ENCODE measurements at places on chromosomes 12 and 14.
A peak's percentile ranks its signal among the peaks of the same experiment; 100 is the strongest.

DNA sequence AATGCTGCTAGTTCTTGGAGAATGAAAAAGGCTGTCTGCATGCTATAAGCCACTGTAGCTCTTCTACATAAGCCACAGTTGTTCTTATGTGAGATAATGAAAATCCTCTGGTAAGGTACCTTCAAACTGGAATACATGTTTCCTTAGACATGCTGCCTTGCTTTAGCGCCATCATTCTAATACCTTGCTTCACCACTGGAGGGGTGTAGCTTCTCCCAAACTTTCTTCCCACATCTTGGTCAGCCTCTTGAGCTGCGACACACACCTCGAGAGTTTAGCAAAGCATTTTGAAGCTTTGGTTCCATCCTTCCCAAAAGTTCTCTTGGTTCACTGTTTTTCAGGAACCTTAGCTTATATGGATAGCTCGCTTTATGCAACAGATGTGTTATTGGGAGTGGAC, 69.5 kb downstream of the NKX2-1 start:
- no peak for ATAC-seq

- ATAC-seq: peak; percentile 99
Observed at GRCh38 chr12:57487597-57488401, at the start of gene MARS1. TSS of gene MARS1 (plus strand) at chr12:57488068. CDS start at chr12:57488091, 23 bp downstream.

DNA sequence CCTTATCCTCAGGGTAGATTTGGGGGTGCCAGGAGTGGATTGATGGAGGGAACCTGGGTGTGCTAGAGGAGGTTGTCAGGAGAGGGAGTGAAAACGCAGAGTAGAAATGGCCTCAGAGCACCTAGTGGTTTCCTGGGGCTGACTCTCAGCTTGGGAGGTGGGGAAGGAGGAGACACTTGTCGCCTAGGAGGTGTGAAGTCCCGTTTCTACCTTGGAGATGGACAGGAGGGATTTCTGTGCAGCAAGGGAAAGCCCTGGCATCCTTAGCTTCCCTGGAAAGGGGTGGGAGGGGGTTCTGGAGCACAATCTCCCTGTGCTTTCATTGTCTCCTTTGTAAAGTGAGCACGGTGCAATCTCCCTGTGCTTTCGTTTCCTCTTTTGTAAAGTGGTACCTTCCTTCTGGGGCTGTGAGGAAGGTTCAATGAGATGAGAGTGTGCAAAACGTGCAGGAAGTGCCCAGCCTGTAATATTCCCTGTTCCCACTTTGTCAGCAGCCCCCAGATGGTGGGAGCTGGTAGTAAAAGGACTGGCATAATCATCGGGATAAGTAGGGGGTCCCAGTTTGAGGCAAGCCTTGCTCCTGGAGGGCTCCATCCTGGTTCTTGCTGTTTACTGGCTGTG, 1.6 kb downstream of the OAS3 start:
- no peak for ATAC-seq

GRCh38 chr12:63068857-63069442, 82.1 kb downstream of the AVPR1A start:
- no peak for ATAC-seq

DNA sequence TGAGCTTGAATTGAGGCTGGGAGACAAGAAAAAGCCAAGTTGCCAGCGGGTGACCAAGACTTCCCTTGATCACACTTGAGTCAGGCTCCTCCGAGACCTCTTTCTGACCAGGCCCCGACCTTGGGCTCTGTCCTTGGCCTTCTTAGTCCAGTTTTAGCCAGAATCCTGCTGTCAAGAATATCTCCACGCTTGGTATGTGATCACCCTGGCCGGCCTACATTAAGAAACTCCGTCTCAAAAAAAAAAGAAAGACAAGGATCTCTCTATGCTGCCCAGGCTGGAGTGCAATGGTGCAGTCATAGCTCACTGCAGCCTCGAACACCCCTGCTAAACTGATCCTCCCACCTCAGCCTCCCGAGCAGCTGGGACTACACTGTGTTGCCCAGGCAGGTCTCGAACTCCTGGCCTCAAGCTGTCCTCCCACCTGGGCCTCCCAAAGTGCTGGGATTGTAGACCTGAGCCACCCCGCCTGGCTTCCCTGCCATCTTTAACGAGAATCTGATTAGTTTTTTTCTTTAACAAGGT, 1.0 kb upstream of the ITPK1 start:
- ATAC-seq: no peak

DNA sequence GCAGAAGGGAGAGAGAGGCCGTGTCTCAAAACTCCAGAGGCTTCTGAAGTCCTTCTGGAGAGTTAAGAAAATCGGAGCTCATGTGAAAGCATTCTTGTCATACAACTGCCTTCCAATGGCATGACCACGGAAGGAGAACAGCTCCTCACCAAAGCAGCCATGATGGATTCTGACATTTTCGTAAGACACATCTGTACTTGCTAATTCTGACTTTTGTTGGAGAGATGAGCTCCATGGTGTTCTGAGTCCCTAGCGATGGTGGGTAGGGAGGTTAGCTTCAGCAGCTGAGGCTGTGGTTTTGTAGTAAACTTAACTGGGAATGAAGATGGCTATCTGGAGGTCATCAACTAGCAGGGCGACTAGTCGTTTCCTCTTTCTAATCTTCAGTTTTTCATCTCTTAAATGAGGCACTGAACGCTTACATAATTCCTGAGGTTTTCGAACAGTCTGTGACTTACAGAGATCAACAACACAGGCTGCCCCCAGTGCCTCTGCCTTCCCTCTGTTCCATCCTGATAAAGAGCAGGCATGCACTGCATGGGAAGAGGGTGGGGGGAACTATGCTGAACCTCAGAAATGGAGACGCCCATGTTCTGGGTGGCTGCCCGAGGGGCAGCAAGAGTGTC, 28.6 kb upstream of the DICER1 start:
- ATAC-seq: no peak

DNA sequence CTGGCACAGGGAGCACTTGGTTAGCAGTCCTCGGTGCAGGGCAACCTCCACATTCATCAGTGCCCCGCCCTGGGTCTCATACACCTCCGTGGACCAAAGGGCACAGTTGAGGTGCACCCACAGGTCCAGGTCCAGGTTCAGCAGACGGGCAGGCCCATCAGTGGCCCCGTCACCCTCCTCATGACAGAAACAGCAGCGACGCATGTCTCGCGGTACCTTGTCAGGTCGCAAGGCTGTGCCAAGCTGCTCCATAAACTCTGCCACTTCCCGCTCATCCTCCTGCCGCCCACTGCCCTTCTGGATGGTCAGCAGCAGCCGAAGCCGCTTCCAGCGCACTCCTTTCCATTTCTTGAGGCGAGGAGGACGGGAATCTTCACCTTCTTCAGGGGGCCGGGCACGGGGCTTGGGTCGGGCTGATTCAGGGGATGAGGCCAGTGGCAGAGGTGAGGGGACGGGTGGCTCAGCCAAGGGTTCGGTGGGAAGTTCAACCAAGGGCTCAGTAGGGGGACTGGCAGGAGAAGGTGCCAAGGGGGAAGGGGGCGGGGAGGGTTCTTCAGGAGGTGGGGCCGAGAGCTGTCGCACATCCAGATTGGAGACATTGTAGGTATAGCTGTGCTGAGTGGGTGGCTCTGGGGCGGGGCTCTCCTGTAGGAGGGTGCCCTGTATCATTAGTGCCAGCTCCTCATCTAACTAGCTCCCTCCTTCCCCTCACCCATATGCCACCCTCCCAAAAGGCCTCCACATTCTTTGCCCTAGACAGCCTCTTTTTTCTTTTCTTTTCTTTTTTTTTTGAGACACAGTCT, 8.3 kb upstream of the PRKAG1 start:
- no peak for ATAC-seq

DNA sequence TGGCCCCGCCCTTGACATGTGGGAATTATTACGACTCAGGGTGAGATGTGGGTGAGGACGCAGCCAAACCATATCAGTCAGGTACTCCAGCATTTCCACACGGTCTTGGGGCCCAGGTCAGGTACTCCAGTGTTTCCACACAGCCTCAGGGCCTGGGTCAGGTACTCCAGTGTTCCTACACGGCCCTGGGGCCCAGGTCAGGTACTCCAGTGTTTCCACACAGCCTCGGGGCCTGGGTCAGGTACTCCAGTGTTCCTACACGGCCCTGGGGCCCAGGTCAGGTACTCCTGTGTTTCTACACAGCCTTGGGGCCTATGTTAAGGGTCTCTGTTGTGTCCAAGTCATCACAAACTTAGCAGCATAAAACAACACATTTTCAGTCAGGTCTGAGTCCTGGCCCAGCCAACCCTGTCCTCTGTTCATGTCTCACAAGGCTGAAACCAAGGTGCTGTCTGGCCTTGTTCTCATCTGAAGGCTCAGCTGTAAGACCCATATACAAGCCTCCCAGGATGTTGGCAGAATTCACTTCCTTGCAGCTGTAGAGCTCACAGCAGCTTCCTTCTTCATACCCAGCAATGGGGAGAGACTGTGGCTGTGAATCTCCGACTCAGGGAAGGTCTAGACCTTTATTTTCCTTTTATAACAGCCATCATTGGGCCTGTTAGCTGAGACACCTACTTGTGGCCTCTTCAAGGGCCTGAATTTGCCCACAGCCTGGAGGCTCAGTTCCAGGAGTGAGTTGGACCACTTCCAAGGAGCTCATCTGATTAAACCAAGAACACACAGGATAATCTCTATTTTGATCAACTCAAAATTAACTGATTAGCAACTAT, 107.6 kb upstream of the SFSWAP start:
- no peak for ATAC-seq

- ATAC-seq: no peak
Observed at GRCh38 chr14:53430870-53431269, 277.7 kb upstream of the DDHD1 start.

- no peak for ATAC-seq
Observed at GRCh38 chr12:78406213-78406612, 458.4 kb upstream of the SYT1 start.
